ENCODE measurements at places on chromosomes 6 and 20. TPM values are rescaled to one million over a fixed set of nuclear protein-coding genes. Genes with fewer than 3 reads are reported as not detected.
A peak's percentile ranks its signal among the peaks of the same experiment; 100 is the strongest.

DNA sequence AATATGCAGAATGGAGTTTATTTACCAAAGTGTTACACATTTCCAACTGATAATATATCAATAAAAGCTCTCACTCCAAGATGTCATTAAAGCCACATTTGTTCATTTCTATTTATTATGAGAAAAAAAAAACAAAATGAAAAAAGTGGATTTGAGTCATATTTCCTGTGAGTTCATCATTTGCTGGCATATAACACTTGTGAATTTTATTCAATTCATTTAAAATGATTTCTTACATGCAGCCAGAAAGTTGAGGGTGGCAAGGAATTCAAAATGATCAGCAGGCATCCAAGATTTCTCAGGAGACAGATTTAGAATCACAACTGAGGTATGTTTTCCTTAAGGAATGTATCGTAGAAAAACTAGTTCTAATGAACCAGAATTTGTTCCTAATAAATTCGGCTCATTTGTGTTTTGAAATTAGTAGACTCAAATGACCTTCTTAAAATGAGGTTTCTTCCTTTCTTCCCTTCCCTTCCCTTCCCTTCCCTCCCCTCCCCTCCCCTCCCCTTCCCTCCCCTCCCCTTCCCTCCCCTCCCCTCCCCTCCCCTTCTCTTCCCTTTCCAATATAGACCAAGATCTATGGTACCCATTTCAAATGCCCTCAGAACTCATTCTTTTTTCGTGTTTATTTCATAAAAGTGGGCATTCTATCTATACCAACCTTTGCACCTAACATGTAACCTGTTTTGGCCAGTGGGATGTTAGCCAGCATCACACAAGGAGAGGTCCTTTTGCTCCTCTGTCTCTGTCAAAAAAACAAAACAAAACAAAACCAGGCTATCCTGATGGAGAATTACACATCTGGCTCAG, 357.9 kb upstream of the TSHZ2 start:
- DNase-seq = no peak

GRCh38 chr6:6193221-6193745, 127.2 kb downstream of the F13A1 start:
- DNase-seq = no peak

IL17F gene
- total RNA-seq = not detected

KIF6 gene
- total RNA-seq = 1.1 TPM

FAM162B gene
- total RNA-seq = 1.5 TPM

GRCh38 chr20:47358672-47359529, 2.4 kb upstream of the ZMYND8 start:
- DNase-seq = no peak

GRCh38 chr20:63656451-63656850, 1.7 kb upstream of the RTEL1 start:
- DNase-seq = no peak

DNA sequence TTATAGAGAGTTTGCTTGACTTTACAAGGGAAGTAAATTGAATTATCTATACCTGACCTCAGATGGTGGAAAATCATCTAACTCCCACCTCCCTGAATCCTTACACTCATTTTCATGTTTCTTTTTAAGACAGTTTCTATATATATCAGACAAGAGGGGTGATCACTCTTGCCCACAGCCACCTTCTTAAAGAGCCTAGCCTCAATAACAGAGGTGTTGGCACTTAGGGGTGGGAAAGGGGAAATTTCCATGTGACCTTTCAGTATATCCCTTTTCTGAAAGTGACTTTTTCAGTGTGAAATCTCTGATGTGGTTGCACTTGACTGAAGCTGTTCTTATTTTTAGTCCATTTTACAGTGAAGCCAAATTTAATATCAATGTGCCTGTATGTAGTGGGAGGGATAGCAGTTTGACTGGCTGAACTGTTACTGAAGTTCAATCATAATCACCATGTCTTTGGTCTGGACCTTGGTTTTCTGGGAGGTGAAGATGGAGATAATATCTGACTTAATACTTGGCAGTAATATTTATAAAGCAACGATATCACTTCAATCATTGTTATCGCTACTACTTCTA, 141.3 kb downstream of the MAP3K7 start:
- no peak for DNase-seq

DNA sequence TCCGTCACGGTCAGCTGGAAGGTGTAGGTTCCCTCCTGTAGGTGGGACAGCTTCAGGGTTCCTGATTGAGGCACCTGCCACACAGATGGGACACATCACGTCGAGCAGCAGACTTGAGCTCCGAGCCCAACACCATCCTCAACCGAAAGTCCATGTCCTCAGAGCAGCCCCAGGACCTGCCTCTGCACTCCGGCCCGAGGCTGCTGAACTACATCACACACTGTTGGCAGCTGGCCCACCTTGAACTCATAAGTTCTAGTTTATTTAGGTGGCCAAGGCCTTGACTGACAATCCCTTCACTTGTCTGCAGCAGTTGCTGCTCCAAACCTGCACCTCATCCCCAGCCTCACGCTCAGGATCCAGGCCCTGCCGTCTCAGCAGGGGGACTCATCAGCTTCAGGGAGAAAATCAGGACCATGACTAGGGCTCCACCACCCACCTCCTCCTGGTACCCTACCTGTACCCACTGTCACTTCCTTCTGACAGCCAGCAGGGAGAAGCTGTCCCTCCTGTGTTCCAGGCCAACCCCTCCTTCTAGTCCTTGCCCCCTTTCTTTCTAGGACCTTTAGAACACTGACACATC, 21.0 kb downstream of the LRP11 start:
- no peak for DNase-seq

DNA sequence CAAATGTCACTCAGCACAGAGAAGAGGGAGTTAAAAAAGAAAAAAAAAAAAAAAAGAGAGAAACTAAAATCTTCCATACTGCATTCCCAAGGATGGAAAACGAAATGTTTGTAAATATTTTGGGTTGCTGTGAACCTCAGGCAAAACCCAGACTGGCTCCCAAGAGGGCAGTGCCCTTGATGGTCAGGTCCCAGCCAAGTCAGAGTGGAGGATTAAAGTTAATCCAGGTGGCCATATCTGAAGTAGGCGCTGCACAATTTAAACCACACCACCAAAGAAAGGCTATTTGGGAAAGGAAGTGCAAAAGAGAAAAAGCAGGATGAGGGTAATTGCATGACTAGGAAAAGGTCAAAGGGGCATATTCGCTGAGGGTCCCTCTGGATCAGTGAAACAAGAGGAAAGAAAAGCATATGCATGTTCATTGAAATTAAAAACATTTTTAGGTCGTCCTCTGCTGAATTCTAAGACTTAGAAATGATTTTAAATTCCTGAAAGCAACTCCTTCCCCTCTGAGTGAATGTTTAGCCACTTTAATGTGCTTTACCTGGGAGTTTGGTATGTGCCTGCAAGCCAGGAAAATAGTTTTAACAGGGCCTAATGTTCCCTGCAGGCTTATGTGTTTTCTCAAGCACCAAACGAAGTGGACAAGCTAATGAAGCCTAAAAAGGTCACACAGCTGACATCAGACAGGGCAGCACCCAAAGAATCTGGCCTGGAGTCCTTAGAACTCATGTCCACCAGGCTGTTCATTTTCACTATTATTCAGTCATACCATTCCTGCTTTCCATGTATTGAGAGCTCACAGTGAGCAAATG, 159.1 kb downstream of the HACE1 start:
- DNase-seq = no peak

- no peak for DNase-seq
Observed at GRCh38 chr20:44526129-44526528, 4.3 kb upstream of the SERINC3 start.

DNA sequence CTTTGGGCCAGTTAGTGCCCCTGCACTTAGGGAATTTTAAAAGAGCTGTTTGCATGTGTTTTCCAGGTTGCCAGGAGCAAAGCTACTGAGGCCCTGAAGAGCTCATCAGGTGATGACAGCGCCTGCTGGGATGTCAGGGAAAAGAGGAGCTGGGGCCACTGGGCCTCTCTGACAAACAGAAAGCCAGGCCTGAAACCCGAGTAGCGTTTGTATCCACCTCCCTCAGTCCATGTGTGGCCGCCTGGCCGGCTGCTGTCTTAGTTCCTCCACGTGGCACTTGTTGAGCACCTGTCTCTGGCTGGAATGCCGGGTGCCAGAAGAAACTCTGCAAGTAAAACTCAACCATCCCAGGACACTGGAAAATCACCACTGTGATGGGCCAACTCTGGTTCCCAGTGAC, 601.2 kb downstream of the CDH26 start:
- peak; percentile 43 for DNase-seq

DNA sequence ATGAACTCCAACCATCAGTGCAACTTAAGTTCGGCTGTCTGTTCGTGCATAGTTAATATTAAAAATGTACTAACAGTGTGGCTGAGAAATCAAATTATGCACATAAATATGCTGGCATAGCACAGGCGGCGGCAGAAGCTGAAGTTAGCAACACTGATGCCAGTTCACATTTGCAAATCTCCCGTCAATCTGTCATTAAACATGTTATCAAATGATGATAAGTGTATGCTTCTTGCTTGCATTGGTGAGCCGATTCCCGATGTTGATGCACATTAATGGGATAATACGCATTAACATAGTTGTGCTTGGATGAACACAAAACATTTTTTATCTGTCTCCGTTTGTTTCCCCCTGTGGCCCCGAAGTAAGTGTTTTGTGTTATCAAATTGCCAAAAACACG, 309.4 kb downstream of the ZNF217 start:
- DNase-seq = no peak

DNA sequence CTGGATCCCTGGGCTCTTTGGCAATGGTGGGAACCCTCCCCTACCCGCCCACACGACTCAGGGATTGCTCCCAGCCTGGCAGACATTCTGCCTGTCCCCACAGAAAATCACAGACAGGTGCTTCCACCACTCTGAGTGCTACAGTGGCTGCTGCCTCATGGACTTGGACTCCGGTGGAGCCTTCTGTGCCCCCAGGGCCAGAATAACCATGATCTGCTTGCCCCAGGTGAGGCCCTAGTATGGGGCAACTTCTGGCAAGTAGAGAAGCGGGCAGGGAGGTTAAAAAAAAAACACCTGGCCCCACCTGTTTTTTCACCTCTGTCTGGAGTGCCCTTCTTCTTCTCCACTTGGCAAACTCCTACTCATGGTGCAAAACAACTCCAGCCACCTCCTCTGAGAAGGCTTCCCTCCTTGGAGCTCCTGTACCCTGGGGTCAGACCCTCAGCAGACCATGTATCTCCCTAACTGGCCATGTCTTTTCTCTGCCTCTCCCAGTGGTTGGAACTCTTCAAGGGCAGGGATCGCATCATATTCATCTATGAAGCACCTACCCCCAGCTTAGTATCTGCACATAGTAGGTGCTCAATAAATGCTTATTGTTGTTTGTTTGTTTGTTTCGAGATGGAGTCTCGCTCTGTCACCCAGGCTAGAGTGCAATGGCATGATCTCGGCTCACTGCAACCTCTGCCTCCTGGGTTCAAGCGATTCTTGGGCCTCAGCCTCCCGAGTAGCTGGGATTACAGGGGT, 1.1 kb downstream of the CLPSL2 start:
- no peak for DNase-seq

DNA sequence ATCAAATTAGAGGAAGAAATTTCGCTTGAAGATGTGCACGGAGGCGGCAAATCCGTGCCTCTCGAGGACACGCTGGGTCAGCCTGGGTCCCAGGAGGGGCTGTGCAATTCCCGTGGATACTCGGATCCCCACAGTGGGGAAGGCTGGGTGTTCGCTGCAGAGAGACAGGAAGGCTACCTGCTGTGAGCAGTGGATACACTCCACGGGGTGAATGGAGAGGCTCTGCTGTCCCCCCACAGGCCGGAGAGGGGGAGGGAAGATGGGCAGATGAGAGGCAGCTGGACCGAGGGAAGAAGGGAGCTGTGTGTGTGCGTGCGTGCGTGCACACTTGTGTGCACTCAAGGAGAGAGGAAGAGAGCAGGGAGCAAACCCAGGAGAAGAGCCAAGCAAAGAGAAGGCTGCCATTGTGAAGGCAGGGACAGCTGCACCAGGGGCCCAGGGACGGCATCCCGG, 57.3 kb downstream of the SULF2 start:
- DNase-seq = no peak

DNA sequence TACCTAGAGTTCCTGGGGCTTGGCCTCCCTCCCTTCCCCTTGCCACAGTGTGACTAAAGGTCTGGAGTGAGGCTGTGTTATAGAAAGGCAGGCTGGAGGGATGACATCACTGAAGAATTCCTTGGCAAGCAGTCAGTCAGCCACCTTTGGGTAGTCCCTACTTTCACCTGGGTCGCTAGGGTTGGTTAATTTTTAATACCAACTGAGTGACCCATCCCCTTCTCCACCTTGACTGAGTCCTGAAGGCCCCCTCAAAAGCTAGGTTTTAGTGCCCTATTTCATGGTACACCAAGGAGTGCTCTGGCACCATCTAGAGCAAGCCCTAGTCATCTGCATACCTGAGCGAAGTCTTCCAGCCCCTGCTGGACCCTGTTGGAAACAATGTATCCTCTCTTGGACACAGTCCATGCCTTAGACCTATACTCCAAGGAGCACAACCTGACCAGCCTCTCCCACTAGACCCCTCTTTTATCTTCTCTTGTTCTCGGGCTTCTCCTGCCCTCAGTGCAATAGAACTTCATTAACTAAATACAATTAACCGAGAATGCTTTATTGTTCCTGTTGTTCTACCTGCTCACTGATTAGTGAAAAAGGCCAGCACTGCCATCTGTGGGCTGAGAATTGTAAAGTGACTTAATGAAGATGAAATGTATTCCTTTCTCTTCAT, 44.6 kb downstream of the RIN2 start:
- DNase-seq = peak; percentile 63

PCMTD2 gene
- 57.6 TPM for total RNA-seq

DNA sequence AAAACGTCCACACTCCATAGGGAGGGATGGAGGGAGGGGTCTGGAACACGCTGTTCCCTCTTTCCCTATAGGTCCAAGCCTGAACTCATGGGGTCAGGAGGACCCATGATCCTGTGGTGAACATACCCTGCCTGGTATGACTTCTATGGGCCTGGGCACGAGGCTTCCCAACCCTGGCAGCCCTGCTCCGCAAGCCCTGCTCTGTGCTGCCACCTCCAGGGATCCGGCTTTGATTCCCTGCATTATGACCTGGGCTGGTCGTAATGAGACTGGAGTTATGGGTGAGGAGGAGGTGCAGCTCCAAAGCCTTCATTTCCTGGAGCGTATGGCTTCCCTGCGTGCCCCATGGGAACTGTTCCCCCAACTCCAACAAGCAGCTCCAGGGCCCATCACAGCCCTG, 54.9 kb downstream of the CDH22 start:
- peak; percentile 82 for DNase-seq
